Skin of body (tissue), 3 donors: ENCODE measurements at places on chromosomes 5 and 9.
A peak's percentile ranks its signal among the peaks of the same experiment; 100 is the strongest.

- DNase-seq: no peak
These were observed 136.1 kb upstream of the HAND1 start for GRCh38 chr5:154614125-154614524.

DNA sequence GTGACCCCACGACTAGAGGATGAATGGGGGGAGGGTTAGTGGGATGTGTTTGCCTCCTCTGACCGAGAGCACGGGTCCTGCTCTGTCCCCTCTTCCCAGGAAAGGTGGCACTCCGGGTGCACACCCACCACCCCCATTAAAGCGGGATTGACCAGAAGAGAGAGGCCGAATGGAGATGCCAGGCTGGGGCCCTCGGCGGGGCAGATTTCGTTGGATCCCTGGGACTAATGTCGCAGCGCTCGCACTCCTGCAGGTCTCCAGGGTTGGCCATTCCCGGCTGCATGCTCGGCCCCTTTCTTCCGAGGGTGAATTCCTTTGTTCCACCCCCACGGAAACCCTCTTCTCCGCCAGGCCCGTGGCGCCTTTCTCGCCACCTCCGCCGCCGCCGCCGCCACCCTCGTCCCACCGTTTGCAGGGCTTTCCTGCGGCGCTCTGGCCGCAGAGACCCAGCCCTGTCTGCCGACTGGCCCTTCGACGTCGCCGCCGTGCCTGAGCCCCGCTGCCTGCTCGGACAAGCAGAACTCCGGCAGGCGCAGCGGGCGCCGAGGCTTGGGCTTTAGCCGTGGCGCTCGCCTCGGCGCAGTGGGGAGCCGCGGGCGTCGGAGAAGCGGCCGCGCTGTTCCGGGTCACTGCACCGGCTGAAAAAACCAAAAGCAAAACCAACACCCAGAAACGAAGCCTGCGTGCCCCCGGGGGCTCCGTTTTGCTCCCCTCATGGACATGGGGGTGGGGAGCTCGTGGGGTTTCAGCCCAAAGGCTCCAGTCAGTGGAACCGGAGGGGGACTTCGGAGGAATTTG, 11.8 kb downstream of the LMX1B start:
- no peak for DNase-seq

GRCh38 chr9:69319324-69320025, 5.5 kb upstream of the ENTREP1 start:
- DNase-seq: no peak

DNA sequence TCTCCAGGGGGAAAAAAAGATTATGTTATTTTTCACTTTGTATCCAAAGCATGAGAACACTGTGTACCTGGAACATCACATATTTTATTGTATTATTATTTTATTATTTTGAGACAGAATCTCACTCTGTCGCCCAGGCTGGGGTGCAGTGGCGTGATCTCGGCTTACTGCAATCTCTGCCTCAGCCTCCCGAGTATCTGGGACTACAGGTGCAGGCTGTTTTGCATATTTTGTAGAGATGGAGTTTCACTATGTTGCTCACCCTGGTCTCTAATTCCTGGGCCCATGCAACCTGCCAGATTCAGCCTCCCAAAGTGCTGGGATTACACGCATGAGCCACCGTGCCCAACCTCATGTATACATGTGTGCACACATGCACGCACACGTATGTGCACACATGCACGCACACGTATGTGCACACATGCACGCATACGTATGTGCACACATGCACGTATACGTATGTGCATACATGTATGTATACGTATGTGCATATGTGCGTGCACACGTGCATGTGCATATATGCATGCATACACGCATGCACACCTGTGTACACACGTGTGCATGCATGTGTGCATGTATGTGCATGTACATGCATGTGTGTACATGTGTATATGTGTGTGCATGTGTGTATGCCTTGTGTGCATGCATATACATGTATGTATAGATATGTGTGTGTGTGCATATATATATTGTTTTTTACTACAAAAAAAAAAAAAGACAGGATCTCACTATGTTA, 9.5 kb upstream of the UGCG start:
- no peak for DNase-seq

- DNase-seq: peak; percentile 65
These were observed 53.0 kb upstream of the SMARCA2 start for GRCh38 chr9:1962122-1962521.
